ENCODE measurements at places on chromosomes 13 and 19.

DNA sequence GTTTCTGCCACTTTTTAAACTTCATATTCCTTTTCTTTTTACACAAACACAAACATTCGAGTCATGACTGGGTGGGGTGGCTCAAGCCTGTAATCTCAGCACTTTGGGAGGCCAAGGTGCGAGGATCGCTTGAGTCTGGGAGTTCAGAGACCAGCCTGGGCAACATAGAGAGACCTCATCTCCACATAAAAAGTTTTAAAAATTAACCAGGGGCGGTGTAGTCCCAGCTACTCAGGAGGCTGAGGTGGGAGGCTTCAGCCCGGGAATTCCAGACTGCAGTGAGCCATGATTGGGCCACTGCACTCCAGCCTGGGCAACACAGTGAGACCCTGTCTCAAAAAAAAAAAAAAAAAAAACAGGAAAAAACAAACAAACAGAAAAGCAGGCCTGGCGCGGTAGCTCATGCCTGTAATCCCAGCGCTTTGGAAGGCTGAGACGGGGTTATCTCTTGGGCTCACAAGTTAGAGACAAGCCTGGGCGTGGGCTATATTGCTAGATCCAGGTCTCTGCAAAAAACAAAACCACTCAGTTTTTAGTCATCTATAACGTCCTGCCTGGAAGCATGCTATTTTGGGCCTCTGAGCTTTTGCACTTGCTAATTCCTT lies 583 bp upstream of the BAX start:
- no peak for DNase-seq

GRCh38 chr13:30313311-30313710 lies 6.0 kb upstream of the KATNAL1 start:
- no peak for DNase-seq

- DNase-seq: peak; percentile 85
Observed at GRCh38 chr19:49546825-49547565, 19.2 kb downstream of the RCN3 start.

DNA sequence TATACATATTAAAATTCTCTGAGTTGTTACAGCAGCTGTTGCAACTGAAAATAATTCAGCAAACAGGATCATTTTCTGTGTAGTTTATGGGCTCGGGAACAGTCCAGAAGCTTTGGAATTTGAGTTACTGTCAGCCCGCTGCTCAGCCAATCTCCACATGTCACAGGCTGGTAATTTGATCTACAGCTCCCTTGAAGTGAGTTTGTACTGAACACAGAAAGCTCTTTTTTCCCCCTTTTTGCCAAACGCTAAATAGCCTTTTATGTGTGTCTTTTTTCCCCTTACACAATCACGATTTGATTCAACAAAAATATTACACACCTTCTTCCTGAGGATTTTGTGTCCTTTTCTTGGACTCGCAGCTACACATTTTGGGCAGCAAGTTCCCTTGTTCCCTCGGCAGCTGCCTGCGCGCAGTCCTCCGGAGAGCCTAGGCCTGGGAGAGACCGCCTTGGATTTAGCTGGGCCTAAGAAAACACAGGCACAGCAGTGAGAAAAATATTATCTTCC lies 371.4 kb downstream of the KCNRG start:
- DNase-seq: no peak

GRCh38 chr19:41698746-41699230 lies 9.6 kb upstream of the CEACAM5 start:
- no peak for DNase-seq

- no peak for DNase-seq
Observed at GRCh38 chr13:110581506-110582185, 20.1 kb upstream of the RAB20 start.

GRCh38 chr19:5345895-5346386 lies 5.3 kb upstream of the PTPRS start:
- no peak for DNase-seq

GRCh38 chr19:49148784-49149651 lies 6.2 kb downstream of the HRC start:
- DNase-seq: peak; percentile 85

- DNase-seq: no peak
Observed at GRCh38 chr19:29268103-29268502, 55.2 kb upstream of the UQCRFS1 start.

GRCh38 chr19:18329035-18329376 lies 6.1 kb upstream of the LSM4 start:
- DNase-seq: no peak

GRCh38 chr13:44540761-44541434 lies 35.2 kb downstream of the TSC22D1 start:
- DNase-seq: no peak

GRCh38 chr19:42468273-42468796 lies 25.6 kb upstream of the CXCL17 start:
- DNase-seq: no peak

GRCh38 chr13:35478271-35479037 lies 2.0 kb upstream of the MAB21L1 start:
- DNase-seq: no peak

DNA sequence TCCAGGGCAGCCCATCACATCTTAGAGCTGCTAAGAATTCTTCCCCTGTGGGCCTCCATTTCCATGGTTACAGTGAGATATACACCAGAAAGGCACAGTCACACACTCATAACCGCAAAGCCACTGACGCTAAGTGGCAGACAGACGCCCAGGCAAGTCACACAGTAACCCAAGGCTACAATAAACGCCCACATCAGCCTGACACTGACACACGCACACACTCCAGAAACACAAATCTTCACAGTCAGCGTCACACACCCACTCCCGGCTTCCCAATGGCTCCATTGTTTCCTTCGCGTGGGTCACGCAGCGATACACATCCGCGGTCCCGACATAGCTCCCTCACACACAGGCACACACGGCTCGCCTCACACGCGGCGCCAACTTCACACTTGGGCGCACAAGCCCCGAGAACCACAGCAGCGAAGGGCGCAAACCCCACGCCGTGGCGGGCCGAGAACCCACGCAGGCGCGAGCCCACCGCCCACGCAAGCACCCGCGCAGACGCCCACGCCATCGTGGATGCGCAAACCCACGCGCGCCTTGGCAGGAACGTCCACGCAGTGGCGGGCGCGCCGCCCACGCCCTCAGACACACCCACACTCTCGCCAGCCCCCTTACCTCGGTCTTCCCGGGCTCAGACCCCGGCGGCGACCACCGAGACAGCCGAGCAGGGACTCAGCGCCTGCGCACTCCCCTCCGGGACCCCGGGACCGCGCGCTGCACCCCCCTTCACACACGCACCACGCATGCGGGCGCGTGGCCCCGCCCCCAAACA lies at the start of gene ZNF667:
Gene ZNF667 (minus strand): TSS at position 695 of the 778 bp plus-strand sequence. CDS start 14,975 bp downstream, outside the sequence.
- peak; percentile 2 for DNase-seq

GRCh38 chr13:105952233-105952972 lies 583.1 kb downstream of the EFNB2 start:
- DNase-seq: no peak

DNA sequence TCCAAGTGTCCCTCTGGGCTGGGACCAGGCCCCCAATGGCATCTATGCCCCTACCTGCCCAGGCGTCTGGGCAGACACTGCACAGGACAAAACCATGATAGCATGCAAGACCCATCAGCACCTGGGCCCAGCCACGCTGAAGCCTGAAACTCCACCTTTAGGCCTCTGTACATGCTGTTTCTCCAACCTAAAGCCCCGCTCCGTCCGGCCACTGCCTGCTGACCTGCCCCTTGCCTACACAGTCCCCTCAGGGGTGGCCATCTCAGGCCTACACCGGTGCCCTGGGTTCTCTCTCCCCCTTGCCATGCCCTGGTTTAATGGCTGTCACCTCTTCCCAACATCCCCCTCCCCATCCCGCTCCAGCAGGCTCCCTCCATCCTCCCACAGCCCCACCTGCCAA lies 15.3 kb downstream of the GJA3 start:
- no peak for DNase-seq

- DNase-seq: no peak
Observed at GRCh38 chr13:89027694-89028306, 1356.6 kb downstream of the SLITRK5 start.

DNA sequence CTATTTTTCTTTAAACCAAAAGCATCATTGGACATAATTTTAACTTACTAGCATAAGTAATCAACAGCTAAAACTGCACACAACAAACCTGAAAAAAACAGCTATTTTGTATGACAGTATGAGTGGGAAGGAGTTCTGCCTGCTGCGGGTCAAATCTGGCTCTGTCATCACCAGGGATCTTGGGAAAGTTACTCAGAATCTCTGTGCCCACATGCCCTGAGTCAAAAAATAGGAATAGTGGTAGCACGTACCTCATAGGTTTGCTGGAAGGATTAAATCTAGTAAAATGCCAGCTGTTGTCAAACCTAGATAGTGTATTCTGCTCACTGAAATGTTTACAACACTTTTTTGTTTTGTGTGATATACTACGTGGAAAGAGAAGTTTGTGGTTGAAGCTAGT lies 1.1 kb downstream of the CLN5 start:
- no peak for DNase-seq

- no peak for DNase-seq
Observed at GRCh38 chr13:20116213-20116612, 44.6 kb downstream of the GJA3 start.

GRCh38 chr19:15173746-15174404 lies 26.9 kb downstream of the NOTCH3 start:
- peak; percentile 25 for DNase-seq

Measured in activated CD4-positive, alpha-beta T cell treated with anti-CD3 and anti-CD28 coated beads, Interleukin-2, Interleukin-6, amounts not matched to agents 100 ng/mL and 50 ng/mL, durations not matched to agents 16 hours and 8 hours (primary cell).